ENCODE measurements at places on chromosomes 1 and 21. TPM values are rescaled to one million over a fixed set of nuclear protein-coding genes. Genes with fewer than 3 reads are reported as not detected.

DNA sequence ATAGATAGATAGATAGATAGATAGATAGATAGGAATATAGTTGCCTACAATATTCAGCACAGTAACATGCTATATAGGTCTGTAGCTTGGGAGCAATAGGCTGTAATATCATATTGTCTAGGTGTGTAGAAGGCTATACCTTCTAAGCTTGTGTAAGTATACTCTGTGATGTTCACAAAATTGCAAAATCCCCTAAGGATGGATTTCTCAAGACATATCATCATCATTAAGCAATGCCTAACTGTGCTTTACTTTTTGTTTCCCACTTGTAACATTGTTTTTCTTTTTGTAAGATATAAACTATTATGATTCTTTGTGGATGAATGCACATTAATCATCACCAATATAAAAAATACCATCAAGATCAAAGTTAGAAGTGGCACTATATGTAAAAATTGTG is 1905.6 kb downstream of the NCAM2 start:
- no peak for DNase-seq

DNA sequence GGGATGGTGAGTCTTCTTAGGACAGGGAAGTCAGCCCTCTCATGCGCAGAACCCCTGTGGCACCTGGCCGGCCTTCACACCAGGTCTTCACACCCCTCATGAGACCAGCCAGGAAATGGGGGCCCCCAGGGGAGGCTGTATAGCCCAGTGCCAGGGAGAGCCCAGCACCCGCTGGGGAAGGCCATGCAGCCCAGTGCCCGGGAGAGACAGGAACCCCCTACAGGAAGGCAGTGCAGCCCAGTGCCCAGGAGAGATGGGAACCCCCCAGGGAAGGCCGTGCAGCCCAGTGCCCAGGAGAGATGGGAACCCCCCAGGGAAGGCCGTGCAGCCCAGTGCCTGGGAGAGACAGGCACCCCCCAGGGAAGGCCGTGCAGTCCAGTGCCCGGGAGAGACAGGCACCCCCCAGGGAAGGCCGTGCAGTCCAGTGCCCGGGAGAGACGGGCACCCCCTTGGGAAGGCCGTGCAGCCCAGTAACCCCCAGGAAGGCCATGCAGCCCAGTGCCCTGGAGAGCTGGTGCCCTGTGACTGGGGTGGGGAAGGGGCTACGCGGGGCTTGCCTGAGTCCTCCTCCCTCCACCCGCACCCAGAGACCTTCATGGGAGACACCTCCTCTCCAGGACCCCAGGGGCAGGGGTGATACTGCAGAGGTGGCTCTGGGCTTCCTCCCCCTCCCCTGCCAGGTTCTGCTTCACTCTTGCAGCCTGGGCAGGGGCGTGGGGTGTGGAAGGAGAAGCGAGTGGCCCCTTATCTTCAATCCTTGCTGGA is 110.5 kb upstream of the COL6A1 start:
- DNase-seq = no peak

Gene VAMP4
- total RNA-seq = 8.9 TPM

GRCh38 chr1:147651466-147651865 is 18.9 kb downstream of the ACP6 start:
- no peak for DNase-seq

DNA sequence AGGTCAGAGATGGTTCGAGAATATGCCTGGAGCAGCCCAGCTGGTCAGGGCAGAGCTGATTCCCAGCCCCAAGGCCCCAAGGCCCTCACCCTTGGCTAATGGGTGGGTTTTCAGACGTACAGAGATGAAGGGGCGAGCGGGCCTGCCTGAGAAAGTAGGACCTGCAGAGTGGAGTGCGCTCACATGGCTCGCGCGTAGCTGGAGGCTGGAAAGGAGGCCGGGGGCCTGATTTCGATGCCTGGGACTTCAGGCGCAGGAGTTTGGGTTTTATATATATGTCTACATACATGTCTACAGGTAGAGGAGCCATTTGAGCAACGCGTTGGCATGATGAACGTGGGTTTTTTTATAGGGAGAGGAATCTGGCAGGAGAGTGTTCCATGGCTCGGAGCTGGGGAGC is 8.9 kb downstream of the COQ8A start:
- no peak for DNase-seq

Measured in WTC11 (cell line).